ENCODE measurements at places on chromosomes 6 and 20.

- no peak for DNase-seq
These were observed 570.4 kb upstream of the EYS start for GRCh38 chr6:66277400-66277799.

DNA sequence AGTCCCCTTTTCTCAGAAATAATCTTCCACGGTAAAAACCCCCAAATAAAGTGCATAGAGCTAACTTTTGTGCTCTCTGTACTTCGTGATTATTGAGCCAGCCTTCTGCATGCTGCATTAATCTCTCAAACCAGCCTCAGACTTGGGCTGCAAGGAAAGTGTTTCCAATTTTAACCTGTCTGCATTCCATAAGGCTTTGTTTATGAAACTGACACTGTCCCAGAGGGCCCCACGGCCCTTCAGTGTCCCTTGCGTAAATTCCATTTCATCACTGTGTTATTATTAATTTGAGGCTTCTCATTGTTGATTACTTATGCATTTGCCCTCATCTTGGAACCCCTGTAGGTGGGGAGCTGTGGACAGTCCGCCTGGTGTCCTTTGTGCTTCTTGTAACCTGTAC lies 15.6 kb upstream of the SNRPB2 start:
- no peak for DNase-seq

DNA sequence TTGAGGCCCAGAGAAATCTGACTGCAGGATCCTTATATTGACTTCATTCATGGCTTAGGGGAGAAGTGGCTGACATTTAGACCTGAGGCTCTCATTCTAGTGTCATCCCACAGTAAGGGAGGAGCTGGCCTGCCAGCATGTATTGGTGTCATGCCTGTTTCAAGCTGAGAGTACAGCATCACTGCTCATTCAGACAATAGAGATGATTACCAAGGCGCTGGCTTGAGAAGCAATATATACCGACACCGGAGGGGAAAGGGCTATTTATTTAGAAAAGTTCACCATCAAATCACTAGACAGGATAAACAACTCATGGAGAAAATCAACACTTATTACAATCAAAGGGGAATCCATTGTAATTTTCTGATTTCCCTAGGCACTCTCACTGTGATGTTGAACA lies 84.4 kb upstream of the HDAC2 start:
- DNase-seq, result no peak

DNA sequence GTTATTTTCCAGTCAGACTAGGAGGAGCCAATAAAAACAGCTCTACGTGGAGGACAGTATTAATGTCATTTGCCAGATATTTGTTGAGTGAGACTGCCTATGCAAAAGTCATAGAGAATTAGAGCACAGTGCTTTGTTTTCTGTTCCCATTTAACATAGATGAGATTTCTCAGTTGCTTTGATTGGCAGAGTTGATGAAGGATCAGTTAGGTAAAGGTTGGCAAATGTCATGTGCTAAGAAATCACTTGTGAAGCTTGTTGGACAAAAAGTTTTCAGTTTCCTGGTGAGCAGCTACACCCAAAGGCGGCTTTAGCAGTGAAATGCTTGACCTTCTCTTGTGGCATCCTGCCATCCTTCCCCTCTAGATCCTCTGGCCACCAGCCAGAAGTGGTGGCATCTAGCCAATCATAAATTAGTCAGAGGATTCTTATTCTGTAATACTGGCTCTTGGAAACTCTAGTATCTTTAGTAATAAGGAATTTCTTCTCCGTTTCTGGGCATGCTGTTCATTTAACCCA lies 37.0 kb downstream of the BCKDHB start:
- DNase-seq, result no peak

DNA sequence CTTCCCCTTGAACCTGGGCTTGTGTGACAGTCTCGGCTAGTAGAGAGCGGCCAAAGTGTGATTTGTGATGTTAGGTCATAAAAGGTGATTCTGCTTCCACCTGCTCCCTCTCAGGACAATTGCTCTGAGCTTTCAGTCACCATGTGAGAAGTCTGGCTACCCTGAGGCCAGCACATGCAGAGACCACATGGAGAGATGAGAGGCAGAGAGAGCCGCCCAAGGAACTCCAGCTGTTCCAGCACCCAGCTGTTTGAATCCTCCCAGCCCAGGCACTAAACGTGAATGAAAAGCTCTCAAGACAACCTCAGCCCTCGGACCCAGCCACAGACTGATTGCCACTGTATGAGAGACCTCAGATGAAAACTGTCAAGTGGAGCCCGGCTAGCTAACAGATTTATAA lies 143.4 kb upstream of the EEF1E1 start:
- DNase-seq, result no peak

DNA sequence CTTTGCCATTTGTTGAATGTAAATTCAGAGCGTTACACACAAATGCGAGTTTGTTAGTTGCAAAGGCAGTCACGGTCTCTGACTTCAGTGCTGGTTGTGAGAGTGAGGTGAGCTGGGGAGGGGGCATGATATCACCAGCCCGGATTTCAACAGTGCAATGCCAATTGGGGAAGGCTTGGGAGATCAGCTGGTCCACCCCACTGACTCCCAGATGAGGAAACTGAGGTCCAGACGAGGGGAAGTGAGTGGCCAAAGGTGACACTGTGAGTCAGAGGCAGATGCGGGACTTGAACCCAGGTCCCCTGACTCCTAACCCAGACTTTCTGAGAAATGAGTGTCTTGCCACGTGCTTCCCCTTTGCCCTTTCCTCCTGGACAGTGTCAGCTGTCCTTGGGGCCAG lies 62.1 kb downstream of the CEBPB start:
- DNase-seq, result no peak

DNA sequence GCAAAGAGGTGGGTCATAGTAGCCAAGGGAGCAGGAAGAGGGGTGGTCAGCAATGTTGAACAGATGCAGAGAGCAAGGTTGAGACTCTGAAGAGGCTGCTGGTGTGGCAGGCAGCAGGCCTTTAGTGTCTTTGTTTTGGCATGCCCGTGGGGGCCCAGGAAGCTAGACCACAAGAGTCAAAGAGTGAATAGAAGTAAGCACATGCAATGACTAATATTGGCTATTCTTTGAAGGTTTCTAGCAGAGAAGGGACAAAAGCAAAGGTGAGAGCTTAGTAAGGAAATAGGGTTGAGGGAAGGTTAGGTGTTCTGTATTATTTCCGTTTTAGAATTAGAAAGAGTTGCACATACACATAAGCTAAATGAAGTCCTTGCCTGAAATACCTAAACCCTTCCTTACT lies 18.8 kb downstream of the TDRD6 start:
- DNase-seq, result peak; percentile 20

GRCh38 chr6:146304181-146304580 lies 239.5 kb upstream of the RAB32 start:
- DNase-seq, result no peak

GRCh38 chr20:36645998-36646397 lies at the start of gene SLA2:
Gene SLA2, minus strand, starts transcription at chr20:36646196. Its CDS starts 4,861 bp downstream, at chr20:36641335.
- peak; percentile 63 for DNase-seq

GRCh38 chr6:158607411-158608170 lies 37.0 kb downstream of the DYNLT1 start:
- no peak for DNase-seq

GRCh38 chr6:83417880-83418663 lies 12.8 kb downstream of the ME1 start:
- peak; percentile 51 for DNase-seq

DNA sequence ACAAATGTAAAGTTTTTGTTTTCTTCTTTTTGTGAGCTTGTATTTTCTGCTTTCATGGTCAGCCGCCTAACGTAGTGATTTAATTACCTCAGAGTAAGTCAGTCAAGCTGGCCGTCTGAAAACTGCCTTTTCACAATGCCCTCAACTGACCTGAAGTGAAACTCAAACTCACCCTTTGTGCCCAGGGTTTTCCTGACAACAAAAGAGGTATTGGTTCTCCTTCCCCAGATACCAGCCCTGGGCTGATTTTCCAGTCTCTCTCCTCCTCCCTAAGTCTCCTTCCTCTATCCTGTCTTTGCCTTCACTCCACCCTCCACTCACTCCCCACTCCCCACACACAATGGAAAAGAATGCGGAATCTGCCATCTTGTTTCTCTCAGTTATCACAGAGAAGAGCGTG lies 184.5 kb upstream of the HEY2 start:
- DNase-seq, result no peak

- peak; percentile 69 for DNase-seq
These were observed 38.6 kb downstream of the PREX1 start for GRCh38 chr20:48789185-48789668.

- peak; percentile 81 for DNase-seq
These were observed 121.2 kb downstream of the SGK1 start for GRCh38 chr6:134196568-134197193.

DNA sequence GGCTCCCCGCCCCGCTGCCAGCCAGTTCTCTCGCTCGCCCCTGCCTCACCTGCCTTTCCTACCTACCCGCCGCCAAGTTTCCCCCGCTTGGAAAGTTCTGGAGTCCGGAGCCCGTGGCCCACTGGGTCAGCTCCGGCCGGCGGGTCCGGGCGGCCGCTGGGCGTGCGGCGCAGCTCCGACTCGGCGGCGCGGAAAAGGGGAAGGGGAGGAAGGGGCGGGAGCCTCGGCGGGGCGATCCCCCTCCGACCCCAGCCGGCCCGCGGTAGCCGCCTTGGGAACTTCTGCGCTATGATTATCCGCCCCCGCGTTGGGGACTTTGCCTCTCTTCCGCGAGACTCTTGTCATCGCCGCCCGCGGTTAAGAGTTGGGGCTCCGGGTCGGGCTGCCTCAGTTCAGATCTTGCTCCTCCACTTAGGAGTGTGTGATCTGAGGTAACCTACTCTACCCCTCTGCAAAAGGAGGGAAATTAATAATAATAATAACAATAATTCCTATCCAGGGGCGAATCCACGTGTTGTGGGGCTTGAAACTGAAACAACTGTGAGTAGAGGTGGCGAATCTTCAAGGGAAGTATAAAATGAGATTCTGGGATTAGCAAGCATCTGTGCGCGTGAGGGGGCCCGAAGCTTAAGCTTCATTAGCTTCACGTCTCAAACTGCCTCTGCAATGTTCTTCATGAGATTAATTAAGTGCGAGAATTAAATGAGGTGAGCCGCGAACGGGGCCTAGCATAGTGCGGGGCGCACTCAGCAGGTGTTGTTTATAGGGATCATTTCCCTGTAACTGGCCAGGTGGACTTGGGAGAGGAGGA lies 30.8 kb downstream of the SF3B5 start:
- DNase-seq, result peak; percentile 67

GRCh38 chr20:36959242-36959641 lies 7.7 kb upstream of the SAMHD1 start:
- DNase-seq, result no peak

- DNase-seq, result no peak
These were observed 87.3 kb downstream of the CEP57L1 start for GRCh38 chr6:109182578-109182977.

DNA sequence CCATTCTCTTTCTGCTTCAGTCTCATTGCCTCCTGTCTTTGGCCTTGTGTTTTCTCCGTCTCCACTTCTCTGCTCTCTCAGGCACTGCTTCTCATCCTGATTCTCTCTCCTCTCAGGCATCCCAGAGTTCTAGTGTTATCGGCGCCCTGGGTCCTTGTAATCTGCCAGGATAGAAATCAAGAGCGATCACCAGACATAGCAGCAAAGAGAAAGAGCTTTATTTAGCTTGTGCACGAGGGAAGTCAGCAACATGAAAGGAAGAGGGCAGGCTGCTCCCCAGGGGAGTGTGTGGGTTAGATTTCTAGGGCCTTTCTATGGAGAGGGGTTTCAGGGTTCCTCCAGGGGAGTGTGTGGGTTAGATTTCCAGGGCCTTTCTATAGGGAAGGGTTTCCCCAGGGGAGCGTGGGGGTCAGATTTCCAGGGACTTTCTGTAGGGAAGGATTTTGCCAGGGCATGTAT lies 32.5 kb downstream of the SUN5 start:
- DNase-seq, result peak; percentile 47
